ENCODE measurements at places on chromosomes 4 and X. TPM values are rescaled to one million over a fixed set of nuclear protein-coding genes. Genes with fewer than 3 reads are reported as not detected.
A peak's percentile ranks its signal among the peaks of the same experiment; 100 is the strongest.

DNA sequence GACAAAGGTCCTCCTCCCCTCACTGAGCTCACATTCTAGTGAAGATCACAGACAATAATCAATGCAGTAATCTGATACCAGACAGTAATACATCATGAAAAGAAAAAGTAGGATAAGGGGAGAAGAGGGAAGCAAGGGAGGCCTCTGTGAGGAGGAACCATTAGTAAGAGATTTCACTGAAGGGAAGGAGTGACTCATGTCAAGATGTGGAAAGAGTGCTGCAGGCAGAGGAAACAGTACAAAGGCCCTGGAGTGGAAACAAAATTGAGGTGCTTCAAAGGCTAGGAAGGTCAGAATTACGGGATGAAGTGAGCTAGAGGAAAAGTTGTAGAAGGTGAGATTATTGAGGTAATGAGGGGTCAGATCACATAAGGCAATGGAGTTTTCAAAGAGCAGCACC, 38.1 kb downstream of the LAMTOR3 start:
- DNase-seq: peak; percentile 48
- H3K4me1 ChIP-seq: no peaks in the 10 kb centered on the region
- no peaks in the 10 kb centered on the region for H3K36me3 ChIP-seq
- no peak overlapping the region for H3K27ac ChIP-seq

GRCh38 chr4:107993969-107994368, 4.3 kb downstream of the HADH start:
- no peaks in the 10 kb centered on the region for H3K27me3 ChIP-seq
- H3K27ac ChIP-seq: no peak overlapping the region
- peaks cover 2% of the 10 kb centered on the region for H3K36me3 ChIP-seq
- no peak overlapping the region for H3K4me3 ChIP-seq
- DNase-seq: no peak
- H3K4me1 ChIP-seq: peaks cover 27% of the 10 kb centered on the region

DNA sequence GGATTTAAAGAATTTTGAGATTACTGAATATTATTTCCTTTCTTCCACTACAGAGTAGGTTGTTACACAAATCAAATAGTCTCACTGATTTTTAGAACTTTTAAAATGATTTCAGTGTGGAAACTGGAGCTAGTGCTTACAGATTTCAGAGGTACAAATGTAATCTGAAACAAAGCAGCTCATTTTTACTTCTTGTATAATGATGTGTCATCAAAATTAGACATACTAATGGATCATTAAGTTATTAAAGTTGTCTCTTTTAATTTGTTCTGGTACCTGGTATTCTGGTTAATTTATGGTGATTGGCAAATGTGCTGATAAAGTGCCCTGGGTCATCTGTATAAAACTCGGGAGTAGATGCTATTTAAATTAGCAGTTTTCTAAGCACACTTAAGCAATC, 1528.3 kb downstream of the RPA4 start:
- no peaks in the 10 kb centered on the region for H3K4me1 ChIP-seq
- DNase-seq: no peak
- H3K36me3 ChIP-seq: no peaks in the 10 kb centered on the region
- no peak overlapping the region for H3K4me3 ChIP-seq

GRCh38 chrX:154735695-154736393, 15.0 kb downstream of the GAB3 start:
- H3K27me3 ChIP-seq: no peaks in the 10 kb centered on the region
- peaks cover 31% of the 10 kb centered on the region for H3K4me1 ChIP-seq
- DNase-seq: peak; percentile 85

- peaks cover 24% of the 10 kb centered on the region for H3K4me1 ChIP-seq
- no peaks in the 10 kb centered on the region for H3K27me3 ChIP-seq
- H3K27ac ChIP-seq: peak overlapping the region; percentile 98
- peaks cover 2% of the 10 kb centered on the region for H3K36me3 ChIP-seq
- H3K4me3 ChIP-seq: peak overlapping the region; percentile 80
Measured at GRCh38 chr4:38663090-38663800, 754 bp upstream of the KLF3 start.

DNA sequence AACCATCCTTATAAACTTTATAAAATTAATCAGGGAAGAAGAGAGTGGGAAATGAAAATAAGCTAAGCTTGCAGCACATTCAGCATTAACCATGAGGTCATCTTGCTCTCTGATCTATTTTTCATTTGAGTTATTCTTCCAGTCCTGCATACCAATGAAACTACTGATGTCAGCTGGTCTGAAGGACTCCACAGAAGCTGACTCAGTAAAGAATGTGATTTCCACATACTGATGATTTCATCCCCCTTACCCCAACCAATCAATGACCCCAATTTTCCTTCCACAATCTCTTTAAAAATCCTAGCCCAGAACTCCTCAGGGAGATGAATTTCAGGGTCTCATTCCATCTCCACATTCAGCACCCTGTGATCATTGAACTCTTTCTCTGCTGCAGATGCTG, 18.8 kb upstream of the DSPP start:
- H3K4me1 ChIP-seq: no peaks in the 10 kb centered on the region
- no peak overlapping the region for H3K27ac ChIP-seq
- no peak overlapping the region for H3K4me3 ChIP-seq
- H3K36me3 ChIP-seq: no peaks in the 10 kb centered on the region
- H3K27me3 ChIP-seq: no peaks in the 10 kb centered on the region

DNA sequence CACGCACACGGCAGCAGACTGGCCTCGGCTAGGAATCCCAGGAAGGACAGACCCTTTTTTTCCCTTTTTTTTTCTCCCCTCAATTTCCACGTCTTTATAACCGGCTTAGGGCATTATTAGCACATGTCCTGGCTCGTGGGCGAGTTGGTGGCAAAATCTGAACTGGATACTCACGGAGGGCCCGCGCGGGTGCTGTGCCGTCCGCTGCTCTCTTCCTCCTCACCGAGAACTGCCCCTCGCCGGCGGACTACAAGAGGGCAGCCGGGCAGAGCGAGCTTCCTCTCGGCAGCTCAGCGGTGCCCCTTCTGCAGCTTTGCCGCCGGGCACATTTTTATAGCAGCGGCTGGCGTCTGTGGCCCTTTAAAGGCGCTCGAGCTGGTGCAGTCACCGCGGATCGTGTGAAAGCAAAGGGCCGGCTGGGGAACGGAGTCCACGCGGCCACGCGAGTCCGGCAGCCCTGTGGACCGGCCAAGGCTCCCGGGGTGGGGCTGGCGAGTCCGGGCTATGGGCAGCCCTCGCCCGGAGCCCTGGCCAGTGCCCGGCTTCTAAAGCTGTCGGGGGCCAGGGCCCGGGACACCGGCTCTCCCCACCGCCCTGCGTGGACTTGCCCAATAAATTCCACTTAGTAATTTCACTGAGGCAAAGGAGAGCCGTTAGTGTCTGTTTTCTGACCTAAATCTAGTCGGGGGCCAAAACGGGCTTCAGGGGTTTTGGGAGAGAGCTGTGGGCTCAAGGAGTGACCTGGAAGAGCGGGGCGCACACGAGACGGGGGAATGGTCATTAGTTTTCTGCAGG, 1.3 kb upstream of the CITED1 start:
- peak overlapping the region; percentile 65 for H3K27ac ChIP-seq
- peak; percentile 89 for DNase-seq
- H3K4me1 ChIP-seq: peaks cover 21% of the 10 kb centered on the region
- no peaks in the 10 kb centered on the region for H3K36me3 ChIP-seq

GRCh38 chrX:117325706-117326105, 790.9 kb downstream of the KLHL13 start:
- no peaks in the 10 kb centered on the region for H3K36me3 ChIP-seq
- no peak overlapping the region for H3K4me3 ChIP-seq
- H3K27me3 ChIP-seq: no peaks in the 10 kb centered on the region

DNA sequence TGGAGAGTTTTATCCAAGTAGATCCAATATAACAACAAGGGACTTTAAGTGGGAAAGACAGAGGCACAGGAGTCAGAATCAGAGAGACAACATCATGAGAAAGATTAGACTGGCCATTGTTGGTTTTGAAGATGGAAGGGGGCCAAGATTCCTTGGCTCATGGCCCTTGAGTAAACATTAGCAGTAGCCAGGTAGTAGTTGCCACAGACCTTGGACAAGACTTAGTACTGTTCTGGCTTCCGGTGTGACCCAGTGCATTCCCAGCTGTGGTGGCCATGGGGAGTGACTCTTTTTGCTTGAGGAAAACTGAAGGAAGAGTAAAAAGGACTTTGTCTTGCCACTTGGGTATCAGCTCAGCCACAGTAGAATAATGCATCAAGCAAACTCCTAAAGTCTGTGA, 462.2 kb upstream of the CPXCR1 start:
- no peaks in the 10 kb centered on the region for H3K4me1 ChIP-seq
- no peak overlapping the region for H3K4me3 ChIP-seq
- H3K36me3 ChIP-seq: no peaks in the 10 kb centered on the region
- no peaks in the 10 kb centered on the region for H3K27me3 ChIP-seq

DNA sequence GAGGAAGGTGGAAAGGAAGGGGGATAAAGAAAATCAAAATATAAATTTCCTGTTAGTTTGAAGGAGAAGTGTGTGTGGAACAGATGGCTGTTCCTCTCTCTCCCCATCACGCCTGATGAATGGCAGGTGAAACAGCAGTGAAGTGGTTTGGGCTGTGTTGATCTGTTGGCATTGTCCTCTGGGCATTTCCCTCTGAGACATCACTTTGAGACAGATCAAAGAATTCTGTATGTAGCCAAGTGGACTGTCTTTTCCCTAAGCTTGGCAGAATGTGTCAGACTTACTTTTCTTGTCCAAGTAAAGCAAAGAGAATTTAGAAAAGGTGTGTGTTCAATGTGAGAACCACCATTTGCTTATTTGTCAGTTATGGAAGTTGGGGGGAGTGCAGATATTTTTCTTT, 47.5 kb downstream of the SEPTIN11 start:
- peaks cover 35% of the 10 kb centered on the region for H3K36me3 ChIP-seq
- no peaks in the 10 kb centered on the region for H3K27me3 ChIP-seq
- H3K4me1 ChIP-seq: peaks cover 25% of the 10 kb centered on the region
- no peak overlapping the region for H3K27ac ChIP-seq
- no peak for DNase-seq
- no peak overlapping the region for H3K4me3 ChIP-seq

PHEX gene
- polyA plus RNA-seq: 4.5 TPM

GLRA2 gene
- 0.13 TPM for polyA plus RNA-seq

DNA sequence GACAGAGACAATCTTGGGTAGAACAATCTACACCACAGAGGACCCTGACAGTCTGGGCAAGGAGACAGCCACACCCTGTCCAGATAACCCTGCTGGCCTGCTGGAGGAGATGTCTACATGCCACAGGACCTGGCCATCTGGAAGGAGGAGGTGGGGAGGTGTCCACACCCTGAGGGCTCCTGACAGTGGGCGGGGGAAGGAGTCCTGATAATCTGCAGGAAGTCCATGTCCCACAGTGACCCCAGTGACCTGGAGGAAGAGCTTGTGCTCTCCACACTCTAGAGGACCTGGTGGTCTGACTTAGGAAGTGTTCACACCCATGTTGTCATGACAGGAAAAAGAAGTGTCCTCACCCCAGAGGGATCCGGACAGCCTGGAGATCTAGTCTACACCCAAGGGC, 5.5 kb downstream of the SUV39H1 start:
- H3K4me3 ChIP-seq: no peak overlapping the region
- H3K27ac ChIP-seq: no peak overlapping the region

DNA sequence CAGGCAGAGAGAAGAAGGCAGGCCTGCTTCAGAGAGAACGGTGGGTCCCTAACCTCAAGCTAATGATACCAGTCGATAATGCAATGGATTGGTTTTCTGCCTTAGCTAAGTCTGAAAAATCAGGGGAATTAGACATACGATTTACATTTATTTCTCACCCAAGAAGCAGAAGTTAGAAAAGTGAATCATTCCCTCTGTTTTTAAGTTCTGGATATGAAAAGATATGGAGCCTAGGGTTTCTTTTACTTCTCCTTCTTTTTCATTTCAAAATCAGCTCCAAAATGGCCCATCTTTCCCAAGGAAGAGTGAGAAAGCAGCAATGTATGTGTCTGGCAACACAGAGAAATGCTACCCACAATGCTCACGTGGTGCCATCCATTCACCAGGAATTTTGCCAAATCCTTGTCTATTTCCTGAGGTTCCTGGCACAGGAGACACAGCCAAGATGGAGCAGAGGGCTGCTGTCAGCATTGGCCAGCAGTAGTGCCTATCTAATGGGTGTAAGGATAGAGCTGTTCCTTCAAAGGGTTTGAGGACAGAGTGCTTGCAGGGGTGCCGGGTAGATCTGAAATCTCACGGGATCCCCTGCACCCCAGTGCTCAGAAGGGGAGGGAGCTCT, 231.5 kb downstream of the MAML3 start:
- no peaks in the 10 kb centered on the region for H3K36me3 ChIP-seq
- DNase-seq: no peak
- H3K4me3 ChIP-seq: no peak overlapping the region
- no peak overlapping the region for H3K27ac ChIP-seq
- H3K4me1 ChIP-seq: peaks cover 32% of the 10 kb centered on the region
- no peaks in the 10 kb centered on the region for H3K27me3 ChIP-seq

GRCh38 chrX:124023838-124024238, 62.3 kb downstream of the STAG2 start:
- DNase-seq: no peak
- no peaks in the 10 kb centered on the region for H3K36me3 ChIP-seq
- H3K27me3 ChIP-seq: no peaks in the 10 kb centered on the region
- no peaks in the 10 kb centered on the region for H3K4me1 ChIP-seq
- H3K4me3 ChIP-seq: no peak overlapping the region

DNA sequence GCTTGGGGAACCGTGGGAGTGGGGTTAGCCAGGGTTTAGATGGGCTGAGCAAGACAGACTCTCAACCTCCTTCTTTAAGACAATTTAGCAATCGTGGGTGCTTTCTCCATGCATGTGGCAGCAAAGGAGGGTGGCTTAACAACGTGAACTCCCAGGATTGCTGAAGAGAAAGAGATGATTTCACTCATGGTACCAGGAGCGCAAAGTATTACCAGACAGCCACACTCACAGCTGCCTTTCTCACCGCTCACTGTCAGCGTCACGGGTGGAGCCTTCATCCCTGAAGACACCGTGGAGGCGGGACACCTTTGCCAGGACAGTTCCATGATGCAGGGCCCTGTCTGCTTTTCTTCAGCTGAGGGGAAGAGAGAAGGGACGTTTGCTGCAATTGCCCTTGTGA, 212.5 kb upstream of the PSAPL1 start:
- peaks cover 19% of the 10 kb centered on the region for H3K4me1 ChIP-seq
- no peak overlapping the region for H3K27ac ChIP-seq
- H3K4me3 ChIP-seq: no peak overlapping the region

GUCY1B1 gene
- 21.0 TPM for polyA plus RNA-seq

DNA sequence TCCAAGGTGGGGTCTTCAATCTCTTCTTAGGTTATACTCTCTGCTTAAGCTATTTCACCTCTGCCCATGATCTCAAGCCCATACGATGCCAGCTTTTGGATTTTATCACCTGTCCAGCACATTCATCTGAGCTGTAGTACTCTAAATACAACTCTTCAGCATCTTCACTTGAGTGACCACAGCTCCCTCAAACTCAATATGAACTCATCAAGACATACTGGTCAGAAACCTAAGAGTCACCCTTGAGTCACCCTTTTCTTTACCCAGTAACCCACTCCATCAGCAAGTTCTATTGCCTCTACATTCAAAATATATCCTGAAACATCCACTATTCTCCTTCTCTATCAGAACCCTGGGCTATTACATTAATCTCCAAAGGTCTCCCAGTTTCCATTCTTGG, 69.4 kb downstream of the DCHS2 start:
- no peak overlapping the region for H3K4me3 ChIP-seq
- H3K27ac ChIP-seq: no peak overlapping the region
- H3K4me1 ChIP-seq: no peaks in the 10 kb centered on the region
- no peak for DNase-seq

- no peak overlapping the region for H3K4me3 ChIP-seq
- no peak for DNase-seq
- no peaks in the 10 kb centered on the region for H3K27me3 ChIP-seq
- H3K36me3 ChIP-seq: no peaks in the 10 kb centered on the region
Measured at GRCh38 chr4:23770011-23770410, 119.8 kb downstream of the PPARGC1A start.
